ENCODE measurements at places on chromosomes 11 and 22.

DNA sequence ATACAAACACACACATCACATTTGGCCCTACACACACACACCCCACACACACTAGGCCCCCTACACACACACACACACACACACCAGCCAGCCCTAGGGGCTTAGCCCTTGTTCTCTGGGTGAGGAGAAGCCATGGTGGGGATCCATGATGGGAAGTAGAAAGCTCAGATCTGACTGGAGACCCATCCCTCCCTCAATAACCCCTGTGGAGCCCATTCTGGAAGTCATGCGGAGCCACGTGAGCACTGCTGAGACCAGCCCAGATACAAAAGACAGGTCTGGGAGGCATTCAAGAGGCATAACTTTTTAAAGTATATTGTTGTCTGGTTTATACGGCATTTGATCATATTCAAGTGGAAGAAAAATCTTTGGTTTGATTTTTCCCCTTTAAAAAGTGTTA, 448.5 kb downstream of the SOX6 start:
- DNase-seq, result no peak

DNA sequence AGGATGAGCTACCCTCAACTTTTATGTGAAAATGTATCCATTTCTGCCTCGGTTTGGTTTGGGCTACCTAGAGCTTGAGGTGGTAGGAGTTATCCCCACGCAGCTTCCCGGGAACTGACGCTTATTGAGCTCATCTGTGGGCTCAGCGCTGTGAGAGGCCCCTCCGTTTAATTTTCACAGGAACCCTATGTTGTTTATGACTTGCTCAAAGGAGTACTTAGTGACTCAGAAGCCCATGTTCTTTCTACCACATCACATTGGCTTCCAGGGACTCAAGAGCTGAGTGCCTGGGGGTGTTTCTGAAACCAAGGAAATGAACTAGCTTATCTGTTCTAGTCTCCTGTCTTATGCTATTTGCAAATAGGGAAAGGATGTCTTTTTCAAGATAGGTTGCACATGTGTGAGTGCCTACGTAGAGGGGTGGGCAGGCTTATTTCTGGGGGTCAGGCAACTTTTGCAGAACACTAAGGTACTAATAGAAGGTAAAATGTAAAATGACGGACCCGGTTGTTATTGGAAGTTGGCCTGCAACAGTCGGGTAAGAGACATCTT, 40.5 kb downstream of the MICAL2 start:
- DNase-seq, result no peak

- DNase-seq, result no peak
Measured at GRCh38 chr11:126526471-126526870, 171.0 kb downstream of the ST3GAL4 start.

DNA sequence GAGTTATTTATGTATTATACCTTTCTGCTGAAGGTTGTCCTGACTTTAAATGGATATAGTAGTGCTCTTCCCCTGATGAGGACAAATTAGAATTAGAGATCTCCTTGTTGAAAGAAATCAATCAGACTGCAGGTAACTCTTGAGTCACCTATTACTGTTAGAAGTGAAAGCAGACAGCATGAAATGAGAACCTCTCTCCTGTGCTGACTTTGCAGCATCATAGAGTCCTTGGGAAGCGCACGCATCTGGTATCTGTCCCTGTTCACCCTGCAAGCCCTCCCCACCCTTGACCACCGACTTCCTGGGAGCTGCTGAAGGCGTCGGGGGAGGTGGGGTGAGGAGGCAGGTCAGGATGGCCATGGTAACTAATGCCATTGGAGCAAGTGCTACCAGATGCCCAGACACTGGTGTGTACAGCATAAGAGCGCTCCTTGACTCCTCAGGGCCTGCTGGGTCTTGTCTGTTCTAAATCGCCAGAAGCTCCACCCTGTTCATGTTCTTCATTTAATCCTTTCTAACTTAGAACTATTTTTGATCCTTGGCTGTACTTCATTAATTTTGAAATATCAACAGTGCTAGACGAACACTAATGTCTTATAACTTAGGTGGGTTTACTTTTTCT, 143.9 kb downstream of the WNT7B start:
- DNase-seq, result no peak

Measured in stimulated activated CD8-positive, alpha-beta memory T cell treated with anti-CD3 and anti-CD28 coated beads, Interleukin-2, amount 100 ng/mL, for 1 hour (primary cell).